Neural progenitor cell (in vitro differentiated cells): ENCODE measurements at places on chromosomes 12 and 14. TPM values are rescaled to one million over a fixed set of nuclear protein-coding genes. Genes with fewer than 3 reads are reported as not detected.

The TSPAN8 gene
- not detected in 2 replicates for total RNA-seq

The RNASE2 gene
- not detected in 2 replicates for total RNA-seq

The CMKLR1 gene
- 0.09 TPM in 1 of 2 replicates, not detected in the other for total RNA-seq

The GZMH gene
- not detected in 2 replicates for total RNA-seq

The CLEC4D gene
- 0.19 TPM in 2 replicates for total RNA-seq

The AQP5 gene
- 0.09 TPM in 1 of 2 replicates, not detected in the other for total RNA-seq

The ST8SIA1 gene
- total RNA-seq: 1.8 and 1.9 TPM in 2 replicates

The RTL1 gene
- total RNA-seq: 0.15 and 0.65 TPM in 2 replicates

The ABCC9 gene
- not detected in 2 replicates for total RNA-seq

The SERPINA5 gene
- total RNA-seq: 3.1 and 3.5 TPM in 2 replicates

The CELA1 gene
- not detected in 2 replicates for total RNA-seq

The PHC1 gene
- total RNA-seq: 62.7 and 90.4 TPM in 2 replicates

The RESF1 gene
- total RNA-seq: 88.1 and 113 TPM in 2 replicates

The KLRC2 gene
- total RNA-seq: not detected in 2 replicates

The REP15 gene
- 0.34 and 0.45 TPM in 2 replicates for total RNA-seq

The SLC6A13 gene
- total RNA-seq: 0.31 TPM in 1 of 2 replicates, not detected in the other

The MGAT4C gene
- not detected in 2 replicates for total RNA-seq

The PTPN21 gene
- 10.1 and 11.7 TPM in 2 replicates for total RNA-seq

The NFE2 gene
- 2.8 and 4.3 TPM in 2 replicates for total RNA-seq

The TAS2R8 gene
- total RNA-seq: 0.22 TPM in 1 of 2 replicates, not detected in the other

The MFAP5 gene
- total RNA-seq: 0.25 TPM in 1 of 2 replicates, not detected in the other

The BATF gene
- not detected in 2 replicates for total RNA-seq

The GRIP1 gene
- 25.0 and 38.2 TPM in 2 replicates for total RNA-seq

The FOXN4 gene
- 0.25 TPM in 1 of 2 replicates, not detected in the other for total RNA-seq

The KRT77 gene
- 0.47 TPM in 1 of 2 replicates, not detected in the other for total RNA-seq
